Caki2 (cell line): ENCODE measurements at places on chromosomes 2 and 18.

- no peak for DNase-seq
Measured at GRCh38 chr2:19675856-19676460, 225.8 kb downstream of the TTC32 start.

DNA sequence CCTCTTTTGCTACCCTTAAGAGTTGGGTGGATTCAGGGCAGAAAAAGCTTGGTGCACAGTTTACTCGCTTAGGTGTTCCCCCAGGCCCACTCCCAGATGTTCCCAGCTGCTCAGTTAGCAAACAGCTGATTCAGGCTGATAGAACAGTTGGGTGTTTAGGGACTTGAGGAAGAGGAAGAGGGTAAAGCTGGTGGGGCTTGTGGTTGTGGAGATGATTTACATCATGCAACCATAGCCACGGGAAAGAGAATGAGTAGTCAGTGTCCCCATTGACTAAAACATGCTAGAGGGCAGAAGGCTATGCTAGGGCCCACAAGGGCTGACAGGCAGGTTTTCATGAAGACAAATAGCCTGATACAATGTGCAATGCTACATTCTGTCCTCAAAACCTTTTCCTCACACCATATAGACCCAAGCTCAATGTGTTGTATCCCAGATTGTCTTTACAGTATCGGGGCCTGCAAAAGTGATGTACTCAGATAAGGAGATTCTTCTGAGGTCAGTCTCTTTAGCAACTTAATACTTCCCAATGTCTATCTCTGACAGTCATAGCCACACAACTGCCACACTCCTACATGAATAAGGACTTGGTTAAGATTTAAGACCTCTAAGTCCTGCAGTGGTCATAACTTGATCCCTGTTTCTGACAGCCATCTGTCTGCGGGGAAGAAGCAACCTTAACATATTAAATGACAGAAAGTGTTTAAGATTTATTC, 15.6 kb downstream of the COLEC12 start:
- DNase-seq: no peak

GRCh38 chr2:182558564-182558963, 131.7 kb upstream of the PDE1A start:
- no peak for DNase-seq

GRCh38 chr2:180776921-180777320, 203.5 kb upstream of the UBE2E3 start:
- no peak for DNase-seq

GRCh38 chr2:40451918-40452605, at the start of gene SLC8A1:
Gene SLC8A1, minus strand, starts transcription at chr2:40452090.
- DNase-seq: peak; percentile 52

DNA sequence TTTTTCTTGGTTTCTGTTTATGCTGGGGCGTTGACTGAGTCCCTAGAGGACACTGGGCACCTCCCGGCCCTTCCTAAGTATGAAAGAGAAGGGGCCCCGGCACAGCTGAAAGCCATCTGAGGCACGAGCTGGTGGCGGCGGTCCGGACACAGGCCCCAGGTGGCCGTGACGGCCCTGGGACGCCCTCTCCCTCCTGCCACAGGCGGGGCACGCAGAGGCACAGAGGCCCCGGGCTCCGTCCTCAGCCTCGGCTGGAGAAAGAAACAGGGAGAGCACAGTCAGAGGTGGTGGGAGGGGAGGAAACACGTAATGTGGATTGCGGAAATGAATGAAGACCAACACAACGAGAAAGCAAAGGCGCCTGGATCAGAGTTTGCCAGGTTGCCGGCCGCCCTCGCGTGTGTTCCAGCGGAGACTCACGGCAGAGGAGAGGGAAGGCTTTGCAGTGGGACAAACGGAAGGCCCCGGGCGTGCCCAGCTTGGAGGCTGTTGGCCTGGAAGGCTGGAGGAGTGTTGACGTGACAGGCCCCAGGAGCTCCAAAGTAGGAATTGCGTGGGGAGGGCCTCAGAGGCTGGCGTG, 119.1 kb downstream of the PTGR3 start:
- DNase-seq: no peak

DNA sequence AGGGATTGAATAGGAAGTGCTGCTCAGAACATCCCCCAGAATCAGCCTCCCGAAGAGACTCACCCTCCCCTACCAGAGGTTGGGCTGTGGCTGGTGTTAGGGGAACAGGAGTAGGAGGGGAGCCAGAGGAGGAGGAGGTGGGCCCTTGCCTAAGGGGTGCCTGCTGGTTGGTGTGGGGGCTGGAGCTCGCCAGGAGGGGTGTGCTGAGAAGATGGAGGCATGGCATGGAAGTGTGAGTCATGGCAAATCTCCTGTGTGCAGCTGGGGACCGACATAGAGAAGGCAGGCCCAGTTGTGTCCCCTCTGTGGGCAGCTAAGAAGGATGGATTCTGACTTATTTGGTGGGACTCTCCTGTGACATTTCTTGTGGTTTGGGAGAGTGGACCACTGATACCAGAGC, 73.7 kb downstream of the DGKD start:
- no peak for DNase-seq

DNA sequence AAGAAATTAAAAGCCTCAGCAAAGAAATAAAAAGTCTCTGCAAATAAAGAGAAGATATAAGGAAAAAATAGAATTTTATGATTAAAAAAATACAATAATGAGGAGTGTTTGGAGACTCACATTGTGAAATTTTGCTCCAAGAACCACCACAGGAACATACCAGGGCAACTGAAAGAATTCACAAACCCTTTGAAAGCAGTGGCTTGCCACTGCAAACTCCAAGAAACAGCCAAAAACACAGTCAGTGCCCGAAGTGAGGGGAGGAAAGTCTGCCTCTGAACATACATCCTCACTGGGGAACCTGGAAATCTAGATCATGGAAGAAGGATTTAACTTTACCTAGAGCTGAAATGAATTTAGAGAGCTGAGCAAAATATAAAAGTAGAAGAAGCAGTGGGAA, 33.1 kb downstream of the EVA1A start:
- no peak for DNase-seq

DNA sequence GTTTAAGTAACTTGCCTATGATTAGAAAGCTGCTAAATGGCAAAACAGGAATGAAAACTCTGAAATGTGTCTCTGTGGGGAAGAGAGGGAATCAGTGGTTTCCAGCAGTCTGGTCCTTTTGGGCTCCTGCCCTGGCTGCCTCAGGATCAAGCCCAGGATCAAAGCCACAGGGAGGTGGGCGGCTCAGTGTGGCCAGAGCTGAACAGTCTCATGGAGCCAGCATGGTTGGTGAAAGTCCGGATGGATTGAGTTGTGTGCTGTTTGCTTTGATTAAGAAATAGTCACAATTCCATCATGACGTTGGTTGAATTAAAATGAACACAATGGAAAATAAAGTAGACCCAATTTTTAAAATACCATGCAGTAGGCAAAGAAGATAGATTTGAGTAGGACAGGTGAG, 344.2 kb downstream of the LPIN1 start:
- no peak for DNase-seq

GRCh38 chr2:120365236-120365793, 19.4 kb downstream of the INHBB start:
- DNase-seq: no peak

DNA sequence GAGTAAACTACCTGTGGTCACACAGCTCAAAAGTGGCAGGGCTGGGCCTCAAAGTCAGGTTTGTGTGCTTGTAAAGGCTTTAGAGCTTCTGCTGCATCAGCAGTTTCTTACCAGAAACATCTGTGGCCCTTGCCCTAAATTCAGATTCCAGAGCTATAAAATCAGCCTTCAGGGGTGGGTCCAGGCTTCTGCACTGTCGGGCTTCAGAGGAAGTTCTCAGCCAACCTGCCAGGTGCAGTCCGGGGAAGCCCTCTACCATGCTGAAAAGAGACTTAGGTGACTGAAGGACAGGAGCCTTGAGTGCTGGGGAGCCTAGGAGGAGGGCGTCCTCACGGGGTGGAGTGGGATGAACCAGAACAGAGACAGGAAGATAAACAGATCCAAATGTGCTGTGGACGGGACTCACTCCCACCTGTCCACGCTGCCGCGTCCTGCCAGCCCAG, 69.9 kb upstream of the HS6ST1 start:
- DNase-seq: no peak

DNA sequence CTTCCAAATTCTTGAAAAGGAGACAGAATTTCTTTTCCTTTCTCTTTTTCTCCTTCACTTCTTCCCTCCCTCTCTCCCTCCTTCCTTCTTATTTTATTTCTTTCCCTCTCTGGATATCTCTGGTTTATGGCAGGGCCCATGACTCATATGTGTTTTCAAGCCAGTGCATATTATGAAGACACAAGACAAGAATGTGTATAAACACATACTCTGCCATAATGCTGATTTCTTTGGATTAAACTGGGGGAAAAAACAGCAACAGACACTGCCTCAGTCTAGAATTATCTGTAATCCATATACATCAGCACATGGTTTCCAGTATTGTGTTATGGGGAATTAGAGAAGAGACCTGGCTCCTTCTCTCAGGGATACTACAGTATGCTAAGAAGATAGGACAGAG, 82.8 kb upstream of the CPO start:
- DNase-seq: no peak

GRCh38 chr18:7593218-7593819, 26.2 kb downstream of the PTPRM start:
- no peak for DNase-seq

DNA sequence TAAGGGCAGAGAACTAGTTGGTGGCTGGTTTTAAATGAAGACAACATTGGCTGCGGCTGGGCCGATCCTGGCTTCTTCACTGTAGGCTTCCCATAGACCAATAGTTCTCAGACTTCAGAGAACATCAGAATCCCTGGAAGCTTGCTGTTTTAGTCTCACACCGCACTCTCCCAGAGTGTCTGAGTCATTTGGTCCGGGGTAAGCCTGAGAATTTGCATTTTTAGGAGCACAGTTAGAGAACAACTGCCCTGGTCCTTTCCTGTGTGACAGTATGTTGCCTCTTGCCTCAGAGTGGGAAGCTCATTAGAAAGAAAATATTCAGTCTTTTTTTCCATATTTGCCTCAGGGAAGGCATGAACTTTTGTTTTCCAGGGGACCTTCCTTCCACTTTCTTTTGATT, 137.1 kb upstream of the GAREM1 start:
- no peak for DNase-seq

DNA sequence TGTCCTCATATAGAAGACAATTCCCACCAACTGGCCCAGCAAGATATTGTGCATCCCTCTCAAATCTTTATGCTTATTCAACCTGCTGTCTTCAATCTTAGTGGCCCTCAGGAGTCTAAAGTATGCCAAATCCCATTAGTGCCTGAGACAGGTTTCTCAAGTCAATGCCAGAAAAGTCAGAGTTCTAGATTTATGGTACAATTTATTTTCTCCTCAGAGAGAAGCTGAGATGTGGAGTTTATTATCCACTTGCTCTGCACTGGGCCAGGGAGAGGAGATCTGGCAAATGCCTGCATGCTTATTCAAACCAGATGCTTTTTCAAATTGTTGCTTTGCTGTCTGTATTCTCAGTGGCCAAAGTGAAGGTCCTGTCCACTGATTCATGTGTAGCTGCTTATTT, 825.2 kb downstream of the METTL4 start:
- no peak for DNase-seq

GRCh38 chr2:134582547-134582899, 136.3 kb downstream of the TMEM163 start:
- DNase-seq: no peak

DNA sequence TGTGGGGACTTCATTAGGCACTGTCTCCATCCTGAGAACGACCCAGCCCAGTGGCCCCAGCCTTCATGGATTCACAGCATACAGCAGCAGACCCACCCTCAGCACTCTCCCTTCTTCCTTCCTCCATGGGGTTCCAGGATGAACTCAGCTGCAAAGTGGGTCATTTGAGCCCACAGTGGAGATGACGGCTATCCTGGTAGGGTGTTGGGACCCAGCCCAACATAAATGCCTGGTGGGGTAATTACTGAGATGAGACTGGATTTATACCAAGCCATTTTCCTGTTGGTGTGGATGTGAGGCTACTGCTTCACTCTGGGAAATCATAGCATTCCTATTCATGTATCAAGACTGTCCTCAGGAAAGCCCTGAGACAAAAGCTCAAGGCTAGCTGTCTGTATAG, 536.7 kb upstream of the TNP1 start:
- DNase-seq: no peak

DNA sequence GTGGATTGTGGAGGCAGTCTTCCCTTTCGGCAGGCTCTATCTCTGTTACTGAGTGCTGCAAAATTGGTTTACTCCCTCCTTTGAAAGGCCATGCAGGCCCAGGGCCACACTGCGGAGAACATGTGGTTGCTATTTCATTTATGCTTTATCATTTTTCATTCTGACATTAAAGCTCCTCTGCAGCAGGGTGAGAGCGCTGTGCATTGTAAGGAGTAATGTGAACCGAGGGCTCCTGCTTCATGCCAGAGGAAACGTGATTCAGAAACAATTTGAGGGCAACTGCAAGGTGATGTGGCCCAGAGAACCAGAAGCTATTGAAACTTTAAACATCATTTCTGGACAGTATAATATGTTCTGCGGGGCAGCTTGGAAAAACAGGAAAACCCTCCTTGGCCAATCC, 341.6 kb upstream of the NT5C1B start:
- DNase-seq: no peak

DNA sequence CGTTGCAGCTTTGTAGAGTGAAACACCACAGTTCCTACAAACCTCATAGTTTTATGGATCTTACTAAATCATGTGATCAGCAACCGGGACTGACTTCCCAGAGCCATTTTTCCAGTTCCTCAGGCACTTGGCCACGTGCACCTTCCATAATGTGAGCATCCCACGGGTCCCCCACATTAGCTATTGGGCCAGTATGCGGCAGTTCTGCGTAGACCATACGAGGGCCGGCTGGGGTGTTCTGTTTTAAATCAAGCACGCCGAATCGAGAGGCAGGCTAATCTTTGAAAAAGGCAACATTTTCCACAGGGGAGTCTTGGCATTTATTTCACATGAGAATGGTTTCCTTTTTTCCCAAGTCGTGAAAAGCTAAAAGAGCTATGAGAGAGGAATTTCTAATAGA, 135.6 kb upstream of the CCDC195 start:
- DNase-seq: no peak

DNA sequence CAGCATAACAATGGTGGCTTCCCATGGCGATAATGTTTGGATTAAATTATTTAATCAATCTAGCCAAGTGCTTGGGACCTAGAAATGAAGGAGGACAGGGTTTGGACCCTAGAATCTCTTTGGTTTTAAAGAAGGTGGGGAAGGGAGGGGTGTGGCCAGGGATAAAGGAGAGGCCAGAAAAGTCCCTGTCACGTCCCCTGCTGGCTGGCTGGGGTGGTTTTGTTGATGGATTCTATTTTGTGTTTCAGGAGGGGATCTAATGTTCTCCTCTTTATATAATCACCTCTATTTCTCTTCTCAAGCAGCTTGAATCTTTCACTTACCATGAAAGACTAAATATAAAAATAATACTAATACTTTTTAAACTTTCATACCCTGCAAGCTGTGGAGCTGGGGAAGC, 52.6 kb upstream of the GALR1 start:
- DNase-seq: no peak
